ENCODE measurements at places on chromosomes 2 and 18.

DNA sequence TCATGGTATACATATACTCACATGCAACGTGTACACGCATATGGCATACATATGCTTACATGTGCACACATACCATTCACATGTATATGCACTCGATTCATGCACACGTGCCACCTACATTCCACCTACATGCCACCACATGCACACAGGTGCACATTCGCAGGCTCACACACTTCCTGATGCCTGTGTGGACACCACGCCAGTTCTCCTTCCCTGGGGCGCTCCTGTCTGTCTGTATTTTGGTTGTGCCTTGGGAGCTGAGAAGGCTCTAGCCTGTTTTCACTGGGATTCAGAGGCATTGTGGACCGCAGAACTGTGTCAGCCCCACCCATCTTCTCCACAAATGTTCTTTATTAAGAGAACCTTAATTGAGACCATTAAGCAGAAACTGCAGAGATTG, 96.6 kb upstream of the CTDP1 start:
- no peak for DNase-seq

- DNase-seq = no peak
Observed at GRCh38 chr2:168244318-168244717, 3.1 kb downstream of the STK39 start.

DNA sequence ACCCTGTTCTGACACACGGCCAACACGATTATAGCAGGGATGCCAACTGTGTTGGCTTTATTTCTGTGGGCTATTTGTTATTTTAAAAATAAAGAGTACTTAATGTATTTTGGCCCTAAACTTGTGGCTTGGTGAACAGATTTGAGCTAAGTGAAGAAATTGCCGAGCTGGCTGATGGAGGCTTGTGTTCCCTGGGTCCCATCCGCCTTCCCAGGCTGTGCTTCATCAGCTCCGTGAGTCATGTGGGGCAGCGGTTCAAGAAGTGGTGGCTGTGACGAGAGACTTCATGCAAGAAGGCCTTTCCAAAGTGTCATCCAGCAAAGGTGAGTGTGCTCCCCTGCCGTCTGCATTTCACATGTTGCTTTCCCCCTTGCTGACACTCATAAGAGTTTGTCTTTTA, 73.6 kb upstream of the NCK2 start:
- no peak for DNase-seq

DNA sequence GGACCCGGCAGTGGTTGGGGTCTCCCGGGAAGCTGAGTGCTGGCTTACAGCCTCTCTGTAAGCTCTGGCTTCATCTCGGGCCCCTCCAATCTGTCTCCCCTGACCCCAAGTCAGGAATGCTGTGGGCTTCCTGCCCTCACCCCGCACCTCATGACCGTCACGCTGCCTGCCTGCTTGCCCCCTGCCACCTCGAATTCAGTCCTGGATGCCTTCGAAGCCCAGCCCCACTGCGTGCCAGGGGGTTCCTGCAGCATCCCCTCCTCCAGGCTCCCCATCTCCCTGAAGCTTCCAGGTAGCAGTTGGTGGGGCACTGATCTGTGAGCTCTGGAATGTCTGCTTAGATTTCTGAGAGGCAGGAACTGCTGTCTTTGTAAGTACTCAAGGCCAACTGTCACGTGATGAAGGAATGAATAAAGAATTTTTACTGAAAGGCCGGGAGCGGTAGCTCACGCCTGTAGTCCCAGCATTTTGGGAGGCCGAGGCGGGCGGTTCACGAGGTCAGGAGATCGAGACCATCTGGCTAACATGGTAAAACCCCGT, 6.5 kb downstream of the CLHC1 start:
- no peak for DNase-seq

DNA sequence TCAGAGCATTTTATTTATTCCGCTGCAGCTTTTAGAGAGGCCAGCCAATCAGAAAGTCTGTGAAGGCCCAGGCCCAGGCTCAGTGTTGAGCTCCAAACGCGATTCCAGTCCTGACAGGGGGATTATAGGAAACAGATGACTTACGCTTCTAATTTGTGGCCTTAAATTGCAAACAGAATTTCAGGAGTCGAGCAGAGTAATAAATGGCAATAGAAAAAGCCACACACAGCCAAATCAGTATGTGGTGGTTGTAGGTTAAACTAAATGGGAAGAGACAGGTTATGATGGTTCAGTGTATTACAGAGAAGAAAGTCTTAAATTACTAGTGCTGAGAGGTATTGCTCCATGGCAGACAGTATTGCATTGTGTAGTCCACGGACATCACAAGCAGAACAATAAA, 131.0 kb upstream of the ZEB2 start:
- DNase-seq = no peak

DNA sequence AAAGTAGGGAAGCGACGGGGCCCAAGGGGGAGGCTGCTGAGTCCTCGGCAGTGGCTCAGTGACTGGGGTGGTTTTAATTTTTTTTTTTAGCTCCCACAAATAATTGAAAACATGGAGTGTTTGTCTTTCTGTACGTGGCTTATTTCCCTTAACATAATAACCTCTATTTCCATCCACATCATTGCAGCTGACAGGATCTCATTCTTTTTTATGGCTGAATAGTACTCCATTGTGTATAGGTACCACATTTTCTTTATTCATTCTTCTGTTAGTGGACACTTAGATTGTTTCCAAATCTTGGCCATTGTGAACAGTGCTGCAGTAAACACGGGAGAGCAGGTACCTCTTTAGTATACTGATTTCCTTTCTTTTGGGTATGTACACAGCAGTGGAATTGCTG, 65.1 kb downstream of the ASAP2 start:
- DNase-seq = no peak

Measured in NCI-H460 (cell line).